ENCODE measurements at places on chromosomes 5 and 9. TPM values are rescaled to one million over a fixed set of nuclear protein-coding genes. Genes with fewer than 3 reads are reported as not detected.

The DOCK8 gene
- 6.8 TPM for total RNA-seq

The GRM6 gene
- not detected for total RNA-seq

The CD274 gene
- 17.7 TPM for total RNA-seq

The POU5F2 gene
- total RNA-seq, result 1.2 TPM

The SLC45A2 gene
- total RNA-seq, result 0.09 TPM

The GMCL2 gene
- not detected for total RNA-seq

The TUSC1 gene
- 9.4 TPM for total RNA-seq

The CYSTM1 gene
- total RNA-seq, result 8.7 TPM

The IFNA16 gene
- total RNA-seq, result not detected

Data from dermis blood vessel endothelial cell (primary cell).